ENCODE measurements at places on chromosomes 1 and 21.

- DNase-seq = no peak
Measured at GRCh38 chr1:74161497-74161896, 36.5 kb downstream of the LRRIQ3 start.

DNA sequence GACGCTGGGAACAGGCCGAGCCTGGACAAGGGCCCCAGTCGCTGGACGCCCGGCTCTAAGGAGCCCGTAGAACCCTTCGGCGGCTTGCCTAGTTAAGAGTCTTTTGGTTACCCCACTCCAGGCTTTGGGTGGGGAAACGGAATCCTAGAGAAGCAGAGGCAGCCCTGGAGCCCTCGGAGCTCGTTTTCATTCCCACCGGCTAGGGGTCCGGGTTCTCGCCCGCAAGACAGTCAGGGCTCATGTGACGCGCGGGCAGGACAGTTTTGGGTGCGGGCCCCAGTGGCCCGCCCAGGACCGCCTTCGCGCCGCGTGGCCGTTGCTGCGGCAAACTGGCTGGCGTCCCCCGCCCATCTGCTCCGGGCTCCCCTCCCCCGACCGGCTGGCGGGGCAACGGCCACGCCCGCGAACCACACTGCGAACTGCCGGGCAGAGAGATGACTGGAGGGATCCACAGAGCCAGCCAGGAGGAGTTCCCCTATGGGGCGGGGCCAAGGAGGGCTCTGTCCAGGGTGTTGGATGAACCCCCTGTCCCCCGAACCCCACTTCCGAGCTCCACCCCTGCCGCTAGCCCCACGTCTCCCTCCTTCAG, 829 bp upstream of the HES2 start:
- DNase-seq = no peak

GRCh38 chr1:236561976-236562375, 38.2 kb downstream of the LGALS8 start:
- DNase-seq = no peak

DNA sequence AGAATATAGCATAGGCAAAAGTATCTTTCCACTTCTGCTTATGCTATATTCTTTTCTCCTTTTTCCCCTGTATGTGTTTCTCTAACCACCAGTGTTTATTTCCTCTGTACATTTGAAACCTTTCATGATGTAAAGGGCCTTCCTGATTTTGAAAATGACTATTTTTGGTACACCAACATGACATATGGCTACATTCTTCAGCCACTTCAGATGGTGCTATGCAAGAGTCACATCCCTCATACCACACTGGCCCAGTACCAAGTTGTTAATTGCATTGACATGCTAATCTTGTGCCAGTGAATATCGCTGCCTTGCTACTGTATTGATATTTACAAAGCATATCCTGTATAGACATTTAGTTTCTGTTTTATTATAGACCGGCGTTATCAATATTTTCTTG, 408.7 kb downstream of the NCAM2 start:
- DNase-seq = no peak

GRCh38 chr1:16396591-16396990, 29.5 kb downstream of the SZRD1 start:
- no peak for DNase-seq

- no peak for DNase-seq
Measured at GRCh38 chr1:55326496-55327243, 111.5 kb upstream of the USP24 start.

GRCh38 chr1:207747627-207748492, 4.0 kb upstream of the CD46 start:
- DNase-seq = no peak

DNA sequence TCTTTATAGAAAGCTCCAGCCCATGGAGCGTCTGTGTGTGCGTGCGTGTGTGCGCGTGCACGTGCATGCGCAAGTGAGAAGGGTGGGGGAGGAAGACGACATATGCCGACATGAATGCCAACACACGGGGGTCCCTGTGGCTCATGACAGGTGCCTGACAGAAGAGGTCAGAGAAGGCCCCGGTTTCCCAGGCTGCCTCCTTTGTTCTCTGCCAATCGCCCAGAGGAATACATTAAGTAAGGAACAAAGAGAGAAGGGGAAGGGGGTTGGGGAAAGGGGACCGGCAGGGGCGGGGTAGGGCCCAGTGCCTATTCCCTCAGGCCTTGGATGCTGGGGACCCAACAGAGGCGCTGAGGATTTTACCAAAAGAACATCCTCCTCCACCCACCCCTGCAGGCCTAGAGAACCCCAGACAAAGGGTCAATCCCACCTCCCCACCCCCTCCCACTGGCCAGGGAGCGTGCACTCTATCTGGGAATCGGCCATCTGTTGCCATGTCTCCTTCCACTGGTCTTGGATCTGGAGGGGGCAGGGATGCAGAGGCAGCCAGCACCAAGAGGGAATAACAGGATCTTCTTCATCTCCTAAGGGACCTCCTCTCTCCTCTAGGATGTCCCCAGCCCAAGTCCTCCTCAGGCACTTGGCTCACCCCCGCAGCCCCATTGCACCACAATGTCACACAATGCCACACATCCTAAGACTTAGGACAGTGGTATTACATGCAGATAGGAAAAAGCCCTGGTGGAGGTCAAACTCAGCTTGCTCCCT, 39.4 kb downstream of the PIK3C2B start:
- no peak for DNase-seq

DNA sequence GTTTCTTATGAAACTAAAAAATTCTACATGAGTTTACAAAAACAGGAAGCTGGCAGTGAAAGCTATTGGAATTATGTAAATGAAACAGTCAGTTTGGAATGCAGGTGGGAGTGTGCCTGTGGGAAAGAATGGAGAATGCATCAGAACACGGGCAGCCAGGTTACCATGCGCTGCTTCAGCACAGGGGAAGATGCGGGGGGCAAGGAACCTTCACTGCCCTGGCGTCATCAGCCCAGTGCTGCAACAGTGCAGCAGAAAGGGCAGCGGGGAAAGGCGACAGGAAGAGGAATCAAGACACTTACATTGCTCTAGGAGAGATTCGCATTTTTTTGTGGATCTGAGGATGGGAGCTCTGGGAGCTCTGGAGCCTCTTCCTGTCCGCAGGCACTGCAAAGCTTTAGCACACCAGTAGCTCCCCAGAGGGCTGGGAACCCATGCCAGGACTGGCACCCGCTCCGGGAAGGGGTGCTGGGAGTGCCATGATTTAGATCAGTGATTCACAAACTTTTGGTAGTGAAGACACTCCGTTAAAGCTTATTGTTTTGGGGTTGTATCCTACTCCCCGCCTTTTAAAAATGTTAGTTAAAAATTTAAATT, 64.1 kb upstream of the WDR26 start:
- DNase-seq = no peak

- DNase-seq = no peak
Measured at GRCh38 chr21:37264808-37265207, 2.3 kb downstream of the VPS26C start.

DNA sequence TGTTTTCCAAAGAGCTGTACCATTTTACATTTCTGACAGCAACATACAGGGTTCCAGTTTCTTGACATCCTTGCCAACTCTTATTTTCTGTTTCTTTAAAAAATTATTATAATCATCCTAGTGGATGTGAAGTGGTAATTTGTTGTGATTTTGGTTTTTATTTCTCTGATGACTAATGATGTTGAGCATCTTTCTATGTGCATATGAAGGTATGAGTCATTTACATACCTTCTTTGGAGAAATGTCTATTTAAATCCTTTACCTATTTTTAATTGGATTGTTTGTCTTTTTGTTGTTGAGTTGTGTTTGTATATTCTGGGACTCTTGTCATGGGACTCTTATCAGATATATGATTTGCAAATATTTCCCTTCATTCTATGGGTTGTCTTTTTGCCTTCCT, 20.8 kb upstream of the MPC2 start:
- no peak for DNase-seq

DNA sequence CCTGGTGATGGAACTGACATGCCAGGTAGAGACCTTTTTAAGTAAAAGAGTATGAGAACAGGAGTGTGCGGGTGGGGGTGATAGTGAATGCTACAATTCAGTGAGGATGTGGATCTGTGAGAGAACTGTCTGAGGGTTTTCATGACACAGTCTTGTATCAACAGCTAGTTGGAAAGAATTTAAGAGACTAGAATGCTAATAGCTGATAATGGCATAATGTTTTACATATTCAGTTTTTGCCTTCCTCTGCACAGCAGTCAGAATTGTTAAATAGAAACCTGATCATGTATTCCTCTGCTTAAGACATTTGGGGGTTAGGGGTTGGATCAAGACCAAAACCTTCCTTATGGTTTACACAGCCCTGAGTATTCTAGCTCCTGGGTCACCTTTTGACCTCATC, 152.8 kb upstream of the ZRANB2 start:
- DNase-seq = no peak

- DNase-seq = no peak
Measured at GRCh38 chr1:61120246-61120840, 38.0 kb downstream of the NFIA start.

- DNase-seq = no peak
Measured at GRCh38 chr1:83691953-83692500, 306.9 kb downstream of the TTLL7 start.

DNA sequence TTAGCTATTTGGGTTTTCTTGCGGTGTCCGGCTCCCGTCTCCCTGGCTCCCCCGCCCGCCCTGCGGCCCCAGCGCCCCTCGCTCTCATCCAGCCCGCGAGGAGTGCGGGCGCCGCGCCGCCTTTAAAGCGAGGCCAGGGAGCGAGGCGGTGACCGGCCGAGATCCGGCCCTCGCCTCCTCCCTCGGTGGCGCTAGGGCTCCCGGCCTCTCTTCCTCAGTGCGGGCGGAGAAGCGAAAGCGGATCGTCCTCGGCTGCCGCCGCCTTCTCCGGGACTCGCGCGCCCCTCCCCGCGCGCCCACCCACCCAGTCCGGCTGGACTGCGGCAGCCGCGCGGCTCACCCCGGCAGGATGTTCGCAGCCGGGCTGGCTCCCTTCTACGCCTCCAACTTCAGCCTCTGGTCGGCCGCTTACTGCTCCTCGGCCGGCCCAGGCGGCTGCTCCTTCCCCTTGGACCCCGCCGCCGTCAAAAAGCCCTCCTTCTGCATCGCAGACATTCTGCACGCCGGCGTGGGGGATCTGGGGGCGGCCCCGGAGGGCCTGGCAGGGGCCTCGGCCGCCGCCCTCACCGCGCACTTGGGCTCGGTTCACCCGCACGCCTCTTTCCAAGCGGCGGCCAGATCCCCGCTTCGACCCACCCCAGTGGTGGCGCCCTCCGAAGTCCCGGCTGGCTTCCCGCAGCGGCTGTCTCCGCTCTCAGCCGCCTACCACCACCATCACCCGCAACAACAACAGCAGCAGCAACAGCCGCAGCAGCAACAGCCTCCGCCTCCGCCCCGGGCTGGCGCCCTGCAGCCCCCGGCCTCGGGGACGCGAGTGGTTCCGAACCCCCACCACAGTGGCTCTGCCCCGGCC, 492 bp downstream of the HLX start:
- no peak for DNase-seq

GRCh38 chr1:46767649-46768282, 31.1 kb upstream of the CYP4B1 start:
- DNase-seq = no peak

DNA sequence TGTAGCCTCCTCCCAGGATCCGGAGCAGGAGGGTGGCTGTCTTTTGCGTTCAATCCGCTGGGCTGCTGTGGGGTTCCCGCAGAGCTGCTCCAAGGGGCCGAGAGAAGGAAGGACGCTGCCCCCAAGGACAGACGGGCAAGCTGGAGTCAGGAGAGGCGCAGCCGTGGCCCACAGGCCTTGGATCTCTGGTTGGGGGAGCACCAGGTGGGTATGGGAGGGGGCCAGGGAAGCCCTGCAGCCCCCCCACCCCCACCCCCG, 15.9 kb upstream of the SKI start:
- DNase-seq = no peak

DNA sequence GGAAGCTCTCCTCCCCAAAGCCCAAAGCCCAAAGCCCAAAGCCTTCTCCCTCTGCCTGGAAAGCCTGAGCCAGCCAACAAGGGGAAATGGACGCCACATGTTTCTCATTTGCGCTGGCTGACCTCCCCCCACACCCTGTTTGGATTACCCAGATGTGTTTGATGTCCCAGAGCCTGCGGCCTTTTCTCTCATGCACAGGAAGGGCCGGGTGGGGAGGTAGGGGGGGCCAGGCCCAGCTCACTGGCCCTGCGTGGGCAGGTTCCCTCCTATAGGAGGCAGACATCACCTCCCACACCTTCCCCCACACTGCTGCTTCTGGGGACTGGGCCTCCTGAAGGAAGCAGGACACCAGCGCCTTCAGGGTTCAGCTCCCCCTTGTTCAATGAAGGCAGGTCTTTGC, 116.3 kb downstream of the NAV1 start:
- no peak for DNase-seq

DNA sequence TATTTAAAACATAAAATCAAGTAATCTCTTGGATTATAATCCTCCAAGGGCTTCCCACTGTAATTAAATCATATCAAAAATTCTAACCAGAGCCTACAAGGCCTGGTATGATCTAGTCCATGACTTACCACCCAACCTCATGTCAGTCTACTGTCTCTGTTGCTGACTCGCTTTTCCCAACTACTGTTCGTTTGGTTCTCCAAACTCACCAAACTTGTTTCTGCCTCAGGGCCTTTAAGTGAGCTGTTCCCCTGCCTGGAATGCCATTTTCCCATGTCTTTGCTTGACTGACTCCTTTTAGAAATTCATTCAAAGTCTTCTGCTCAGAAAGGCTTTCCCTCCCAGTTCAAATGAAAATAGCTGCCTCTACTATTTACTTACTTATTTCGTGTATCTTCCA, 95.9 kb downstream of the ZC3H11B start:
- DNase-seq = no peak

GRCh38 chr1:222697826-222698225, 14.5 kb downstream of the AIDA start:
- DNase-seq = no peak

DNA sequence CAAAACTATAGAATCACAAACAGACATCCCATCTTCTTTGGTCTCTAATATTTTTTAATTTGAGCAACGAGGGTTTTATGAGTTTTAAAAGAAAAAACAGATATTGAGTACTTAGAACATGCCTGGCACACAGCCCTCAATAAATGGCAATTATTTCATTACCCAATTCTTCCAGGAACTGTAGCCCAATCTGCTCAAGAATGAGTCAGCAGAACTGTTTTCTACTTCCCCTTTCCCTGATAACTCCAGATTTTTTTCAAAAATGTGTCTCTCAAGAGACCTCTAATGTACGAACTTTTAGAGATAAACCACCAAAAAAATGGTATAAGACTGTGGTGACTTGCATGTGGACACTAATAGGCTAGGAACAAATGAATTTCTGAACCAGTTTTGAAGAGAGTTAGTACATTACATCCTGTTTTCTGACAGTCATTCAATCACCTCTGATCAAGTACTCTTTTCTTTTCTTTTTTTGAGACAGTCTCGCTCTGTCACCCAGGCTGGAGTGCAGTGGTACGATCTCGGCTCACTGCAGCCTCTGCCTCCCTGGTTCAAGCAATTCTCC, 11.5 kb downstream of the ABL2 start:
- DNase-seq = no peak

GRCh38 chr1:222955964-222956363, 141.1 kb downstream of the DISP1 start:
- no peak for DNase-seq
